ENCODE measurements at places on chromosomes 2 and 18. TPM values are rescaled to one million over a fixed set of nuclear protein-coding genes. Genes with fewer than 3 reads are reported as not detected.

GPR75 gene
- total RNA-seq: 1.1 TPM

BIN1 gene
- 46.1 TPM for total RNA-seq

RTP5 gene
- total RNA-seq: not detected

CCDC150 gene
- 6.4 TPM for total RNA-seq

CABYR gene
- total RNA-seq: 7.2 TPM

CPLX4 gene
- not detected for total RNA-seq

SERPINB4 gene
- total RNA-seq: not detected

METTL4 gene
- 11.8 TPM for total RNA-seq

CCDC102B gene
- 13.4 TPM for total RNA-seq

SNORC gene
- 1.2 TPM for total RNA-seq

EGR4 gene
- total RNA-seq: not detected

CIDEA gene
- total RNA-seq: 12.1 TPM

PLCL1 gene
- total RNA-seq: 1.9 TPM

PTPRN gene
- total RNA-seq: 58.1 TPM

LTBP1 gene
- 502 TPM for total RNA-seq

GRHL1 gene
- 0.37 TPM for total RNA-seq

SULT1C2 gene
- total RNA-seq: 0.33 TPM

TEKT4 gene
- total RNA-seq: not detected

CLEC4F gene
- total RNA-seq: not detected

CCDC74B gene
- 9.8 TPM for total RNA-seq

GEN1 gene
- total RNA-seq: 8.1 TPM

DPYSL5 gene
- not detected for total RNA-seq

FAM237A gene
- total RNA-seq: not detected

CCBE1 gene
- 21.2 TPM for total RNA-seq

LMAN1 gene
- 238 TPM for total RNA-seq

EVX2 gene
- total RNA-seq: 0.11 TPM

MSTN gene
- 0.12 TPM for total RNA-seq

UGT1A6 gene
- not detected for total RNA-seq

TSPYL6 gene
- total RNA-seq: not detected

PCARE gene
- total RNA-seq: not detected
